RCC 7860 (cell line): ENCODE measurements at places on chromosomes 13 and 19.
A peak's percentile ranks its signal among the peaks of the same experiment; 100 is the strongest.

GRCh38 chr13:91360246-91360751 lies 12.8 kb downstream of the MIR17HG start:
- no peak for DNase-seq

GRCh38 chr13:50809133-50810090 lies 34.1 kb downstream of the DLEU7 start:
- DNase-seq = no peak

- DNase-seq = no peak
Observed at GRCh38 chr19:18294467-18294864, 13.0 kb upstream of the JUND start.

DNA sequence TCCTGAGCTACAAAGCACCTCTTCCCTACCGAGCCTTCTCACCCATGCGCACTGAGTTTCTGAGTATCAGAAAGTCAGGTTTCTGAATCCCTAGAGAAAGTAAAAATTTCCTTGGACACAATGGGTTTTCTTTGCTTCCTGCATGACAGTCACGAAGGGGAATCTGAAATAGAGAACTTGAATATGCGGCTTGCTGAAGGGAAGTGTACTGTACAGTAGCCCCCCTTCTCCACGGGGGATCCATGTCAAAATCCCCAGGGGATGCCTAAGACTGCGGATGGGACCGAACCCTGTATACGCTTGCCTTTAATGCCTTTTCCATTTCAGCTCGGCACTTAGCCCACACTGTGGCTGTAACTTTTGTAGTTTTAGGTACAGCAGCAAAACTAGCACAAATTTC lies 107.9 kb downstream of the GGACT start:
- DNase-seq = no peak

- no peak for DNase-seq
Observed at GRCh38 chr13:114089341-114089740, 43.1 kb downstream of the RASA3 start.

GRCh38 chr19:40446263-40446784 lies 2.2 kb upstream of the SERTAD3 start:
- no peak for DNase-seq

GRCh38 chr13:107271227-107271626 lies 703.3 kb upstream of the ARGLU1 start:
- no peak for DNase-seq

DNA sequence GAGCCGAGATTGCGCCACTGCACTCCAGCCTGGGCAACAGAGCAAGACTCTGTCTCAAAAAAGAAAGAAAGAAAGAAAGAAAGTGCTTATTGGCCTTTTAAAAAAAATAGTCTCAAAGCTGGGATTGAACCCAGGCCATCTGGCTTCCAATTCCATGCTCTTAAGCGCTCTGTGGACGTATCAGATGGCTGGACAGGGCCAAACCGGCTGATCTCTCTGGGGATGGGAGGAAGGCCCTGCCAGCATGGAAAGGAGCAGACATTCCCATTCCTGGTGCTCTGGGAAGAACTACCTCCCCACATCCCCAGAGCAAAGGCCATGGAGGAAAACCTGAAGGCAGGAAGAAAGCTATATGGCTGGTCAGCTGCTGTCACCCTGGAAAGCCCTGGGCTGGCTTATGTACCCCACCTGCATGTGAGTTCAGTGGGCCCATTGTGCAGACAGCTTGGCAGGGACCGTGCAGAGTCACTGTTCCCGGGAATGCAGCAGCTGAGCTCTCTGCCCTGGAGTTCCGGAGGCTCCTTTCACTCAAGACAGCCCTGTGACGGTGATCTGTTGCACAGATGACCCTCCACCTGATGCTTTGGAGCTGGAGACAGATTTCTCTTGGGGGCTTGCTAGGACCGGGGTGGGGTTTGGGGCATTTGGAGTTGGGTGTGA lies 84.3 kb downstream of the SIPA1L3 start:
- DNase-seq = no peak

DNA sequence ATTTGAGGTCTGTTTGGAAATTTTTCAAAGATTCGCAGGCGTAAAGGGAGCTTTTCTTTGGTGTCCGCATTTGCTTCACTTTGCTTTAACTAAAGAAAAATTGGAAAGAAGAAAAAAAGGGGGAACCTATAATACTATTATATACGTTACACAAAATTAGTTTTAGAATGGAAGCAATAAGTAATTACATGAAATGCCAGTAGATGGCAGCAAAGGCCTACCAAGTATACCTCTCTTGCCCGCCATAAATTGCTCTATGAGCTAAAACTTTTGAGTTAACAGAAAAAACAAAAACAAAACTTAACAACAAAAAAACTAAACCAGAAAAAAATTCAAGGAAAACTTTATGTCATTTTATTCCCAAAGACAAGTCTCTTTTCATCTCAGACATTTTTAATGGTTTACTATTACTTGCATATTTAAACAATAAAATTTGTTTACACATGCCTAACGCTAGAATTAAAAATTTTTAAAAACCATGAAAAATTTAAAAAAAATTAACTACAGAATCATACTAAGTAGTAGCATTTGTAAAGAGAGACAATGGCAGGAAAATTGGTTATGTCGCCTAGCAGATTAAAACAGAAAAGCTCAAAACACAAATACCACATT lies 271.4 kb downstream of the NALCN start:
- DNase-seq = peak; percentile 28

DNA sequence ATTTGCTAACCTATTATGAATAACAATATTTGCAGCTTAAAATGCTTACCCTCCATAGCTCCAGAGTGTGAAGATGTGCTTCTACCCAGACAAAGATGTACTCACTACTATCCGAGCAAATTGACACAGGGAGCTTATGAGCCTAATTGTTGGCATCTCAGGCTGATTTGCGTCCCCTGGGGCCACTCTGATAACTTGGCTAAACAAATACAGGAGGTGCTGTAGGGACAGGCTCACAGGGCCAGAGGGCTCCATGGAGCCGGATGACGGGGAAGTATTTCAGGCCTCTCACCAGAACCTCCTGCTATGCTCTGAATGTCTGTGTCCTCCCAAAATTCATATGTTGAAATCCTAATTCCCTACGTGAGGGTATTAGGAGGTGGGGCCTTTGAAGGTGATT lies 26.7 kb upstream of the C19orf12 start:
- no peak for DNase-seq

DNA sequence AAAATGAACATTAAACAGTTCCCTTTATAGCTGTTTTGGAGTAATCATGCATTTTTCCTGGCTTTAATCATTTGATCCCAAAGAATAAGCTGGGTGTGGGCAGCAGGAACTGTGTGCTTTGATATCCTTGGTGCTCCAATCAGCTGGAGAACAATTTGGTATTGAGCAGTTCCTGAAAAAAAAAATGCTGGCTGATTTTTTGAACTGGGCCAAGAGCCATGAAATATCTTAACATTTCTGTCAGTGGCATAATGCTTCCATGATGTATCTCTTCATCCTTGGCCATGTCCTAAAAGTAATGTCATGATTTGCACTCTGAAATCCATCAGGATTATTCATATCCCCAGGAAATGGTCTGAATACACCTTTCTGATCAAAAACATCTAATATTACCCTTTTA lies 134.7 kb downstream of the LHFPL6 start:
- DNase-seq = no peak

- DNase-seq = no peak
Observed at GRCh38 chr13:100724568-100724967, 50.0 kb upstream of the TMTC4 start.

- DNase-seq = peak; percentile 34
Observed at GRCh38 chr13:40639221-40639681, 27.2 kb downstream of the FOXO1 start.

- DNase-seq = no peak
Observed at GRCh38 chr19:42132030-42132628, at the start of gene POU2F2. TSS of gene POU2F2 (minus strand) at chr19:42132446. CDS start at chr19:42132411, 35 bp downstream.

GRCh38 chr19:17475541-17476115 lies 5.3 kb downstream of the SLC27A1 start:
- DNase-seq = no peak

- no peak for DNase-seq
Observed at GRCh38 chr19:6354098-6354674, 7.1 kb upstream of the CLPP start.

- no peak for DNase-seq
Observed at GRCh38 chr13:106597186-106597585, 29.2 kb upstream of the ARGLU1 start.

- no peak for DNase-seq
Observed at GRCh38 chr19:21593008-21593481, 87.6 kb downstream of the ZNF429 start.

- no peak for DNase-seq
Observed at GRCh38 chr13:110293037-110293436, 13.9 kb downstream of the COL4A1 start.

DNA sequence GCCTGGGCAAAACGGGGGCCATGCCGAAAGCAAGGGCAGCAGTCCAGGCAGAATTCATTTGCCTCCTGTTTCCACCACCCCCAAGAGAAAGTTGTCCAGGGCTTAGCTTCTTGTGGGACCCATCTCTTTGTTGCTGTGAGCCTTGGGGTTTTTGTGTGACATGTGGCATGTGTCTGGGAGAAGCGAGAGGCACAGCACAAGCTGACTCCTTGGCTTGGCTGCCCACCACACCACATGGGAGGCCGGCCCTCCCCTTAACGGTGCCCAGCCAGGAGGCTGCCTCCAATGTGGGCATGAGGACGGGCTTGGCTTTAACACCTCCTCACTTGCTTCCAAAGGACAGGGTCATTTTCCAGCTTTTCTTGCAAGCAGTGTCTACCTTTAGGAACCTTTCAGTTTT lies 81.6 kb downstream of the ZNF536 start:
- DNase-seq = no peak

DNA sequence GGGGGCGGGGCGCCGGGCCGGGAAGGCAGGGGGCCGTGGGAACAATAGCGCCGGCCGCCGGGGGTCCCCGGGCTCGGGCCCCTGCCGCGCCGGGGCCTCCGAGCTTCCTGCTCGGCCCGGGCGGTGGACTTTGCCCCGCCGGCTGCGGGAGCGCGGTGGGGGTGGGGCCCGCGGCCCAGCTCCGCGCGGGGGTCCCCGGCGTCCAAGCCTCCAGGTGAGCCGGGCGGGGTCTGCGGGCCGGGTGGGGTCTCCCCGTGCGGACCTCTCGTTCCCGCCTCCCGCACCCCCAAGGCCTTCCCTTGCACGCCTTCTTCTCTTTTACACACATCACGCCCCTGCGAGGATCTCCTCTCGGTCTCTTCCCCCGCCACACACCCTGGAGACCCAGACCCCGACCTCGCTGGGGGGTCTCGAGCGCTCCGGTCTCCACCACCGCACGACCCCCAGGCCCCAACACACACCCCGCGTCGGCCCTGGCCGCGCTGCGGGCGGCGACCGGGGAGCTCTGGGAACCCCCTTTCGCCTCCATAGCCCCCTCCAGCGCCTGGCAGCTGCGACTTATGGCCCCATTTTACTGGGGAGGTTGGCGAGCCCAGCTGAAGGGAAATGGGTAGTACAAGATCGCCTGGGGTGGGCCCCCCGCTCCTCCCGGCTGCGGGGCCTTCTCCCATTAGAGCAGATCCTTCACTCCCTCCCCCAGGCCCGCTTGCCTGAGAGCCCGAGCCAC lies 711 bp downstream of the CAMSAP3 start:
- no peak for DNase-seq

DNA sequence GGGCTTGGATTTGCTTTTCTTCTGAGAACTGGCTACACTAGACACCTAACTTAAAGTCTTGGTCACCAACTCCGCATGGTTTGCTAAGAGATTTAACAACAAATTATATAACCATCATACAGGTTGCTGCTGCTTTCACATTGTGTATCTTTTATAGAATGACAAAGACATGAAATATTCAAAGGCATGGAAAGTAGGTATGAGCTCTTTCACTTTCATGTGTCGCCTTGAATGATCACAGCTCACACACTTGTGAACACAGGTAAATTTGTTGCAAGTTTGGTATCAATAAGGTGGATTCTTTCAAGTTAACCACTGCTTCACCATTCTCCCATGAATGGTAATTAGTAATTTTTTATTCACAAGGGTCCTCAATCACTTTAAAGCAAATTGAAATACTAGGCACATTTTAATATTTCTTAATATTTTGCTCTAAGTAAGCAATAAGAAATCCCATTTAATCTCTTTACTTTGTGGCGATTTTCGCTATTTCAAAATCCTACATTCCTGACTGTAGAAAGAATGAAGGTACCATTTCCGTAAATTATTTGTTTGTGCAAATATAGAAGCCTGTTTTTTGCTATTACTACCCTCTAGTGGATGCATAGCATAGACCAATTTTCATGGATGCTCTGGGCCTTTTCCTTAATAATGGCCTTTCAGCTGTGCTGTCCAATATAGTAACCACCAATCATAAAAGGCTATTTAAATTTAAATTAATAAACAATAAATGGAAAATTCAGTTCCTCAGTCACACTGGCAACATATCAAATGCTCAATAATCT lies 45.5 kb upstream of the FREM2 start:
- DNase-seq = no peak

DNA sequence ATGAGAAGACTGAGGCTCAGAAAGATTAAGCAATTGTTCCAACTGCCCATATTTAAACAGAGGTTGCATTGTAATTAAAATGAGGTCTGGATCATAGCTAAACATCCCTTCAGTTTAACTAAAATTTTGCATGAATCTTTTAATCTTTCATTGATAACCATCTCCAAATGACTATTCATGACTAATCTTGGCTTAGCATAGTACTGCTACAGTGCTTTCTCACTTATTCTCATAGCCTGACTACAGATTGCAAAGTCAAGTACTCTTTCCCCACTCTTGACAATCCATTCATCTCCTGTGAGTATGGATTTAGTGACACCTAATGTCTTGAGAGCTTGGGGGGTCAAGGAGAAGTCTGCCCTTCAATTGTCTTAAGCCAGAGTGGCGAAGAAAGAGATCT lies 258.4 kb downstream of the RFC3 start:
- no peak for DNase-seq
